ENCODE measurements at places on chromosomes 1 and 21. TPM values are rescaled to one million over a fixed set of nuclear protein-coding genes. Genes with fewer than 3 reads are reported as not detected.

GRCh38 chr21:36751383-36751782 is 52.5 kb downstream of the SIM2 start:
- no peak for DNase-seq

BSND gene
- not detected for total RNA-seq

DNA sequence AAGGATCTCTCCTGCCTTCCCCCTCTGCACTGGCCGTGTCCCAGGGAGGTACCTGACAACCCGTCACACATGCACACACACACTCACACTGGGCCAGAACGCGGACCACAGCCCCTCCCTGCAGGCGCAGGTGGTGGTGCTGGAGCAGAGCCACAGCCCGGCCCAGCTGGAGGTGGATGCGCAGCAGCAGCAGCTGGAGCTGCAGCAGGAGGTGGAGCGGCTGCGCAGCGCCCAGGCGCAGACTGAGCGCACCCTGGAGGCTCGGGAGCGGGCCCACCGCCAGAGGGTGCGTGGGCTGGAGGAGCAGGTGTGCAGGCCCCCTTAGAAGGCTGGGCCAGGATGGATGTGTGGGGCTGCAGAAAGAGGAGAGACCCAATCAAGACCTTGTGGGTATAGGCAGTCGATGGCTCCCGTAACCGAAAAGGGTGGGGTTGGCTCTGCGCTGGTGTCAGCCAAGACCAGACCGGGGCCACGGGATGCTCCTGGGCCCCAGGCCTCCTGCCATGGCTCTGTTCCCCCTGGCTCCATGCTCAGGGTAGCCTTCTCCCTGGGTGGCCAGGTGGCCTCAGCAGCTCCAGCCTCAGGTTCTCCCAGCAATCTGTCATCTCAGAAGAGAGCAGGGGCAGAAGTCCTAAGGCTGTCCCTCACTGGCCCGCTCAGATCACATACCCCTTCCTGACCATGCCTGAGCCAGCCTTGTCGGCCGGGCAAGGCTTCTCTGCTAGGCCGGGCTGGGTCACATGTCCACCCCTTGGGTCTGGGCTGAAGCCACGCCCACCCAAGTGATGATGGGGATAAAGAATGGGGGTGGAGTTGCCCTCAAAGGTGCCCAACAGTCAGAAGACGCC is 8.9 kb downstream of the MFAP2 start:
- DNase-seq: no peak

DNA sequence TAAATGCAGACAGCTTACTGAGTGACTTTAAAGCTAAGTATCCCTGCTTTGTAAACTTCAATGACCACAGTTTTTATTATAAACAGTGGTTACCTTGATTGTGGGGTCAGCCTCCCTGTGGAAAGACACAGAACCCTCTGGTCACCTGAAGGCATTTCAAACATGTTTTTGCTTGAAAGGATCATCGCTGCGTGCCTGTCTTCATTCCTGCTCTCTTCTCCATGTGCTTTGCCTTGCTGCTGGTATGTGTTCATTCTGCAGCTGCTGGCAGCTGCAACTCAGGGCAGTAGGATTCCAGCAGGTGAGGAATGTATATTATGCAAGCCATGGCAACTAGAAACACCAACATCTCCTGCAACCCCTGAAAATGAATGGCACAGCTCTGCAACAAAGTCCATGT is 81.0 kb upstream of the VAV3 start:
- peak; percentile 70 for DNase-seq

DNA sequence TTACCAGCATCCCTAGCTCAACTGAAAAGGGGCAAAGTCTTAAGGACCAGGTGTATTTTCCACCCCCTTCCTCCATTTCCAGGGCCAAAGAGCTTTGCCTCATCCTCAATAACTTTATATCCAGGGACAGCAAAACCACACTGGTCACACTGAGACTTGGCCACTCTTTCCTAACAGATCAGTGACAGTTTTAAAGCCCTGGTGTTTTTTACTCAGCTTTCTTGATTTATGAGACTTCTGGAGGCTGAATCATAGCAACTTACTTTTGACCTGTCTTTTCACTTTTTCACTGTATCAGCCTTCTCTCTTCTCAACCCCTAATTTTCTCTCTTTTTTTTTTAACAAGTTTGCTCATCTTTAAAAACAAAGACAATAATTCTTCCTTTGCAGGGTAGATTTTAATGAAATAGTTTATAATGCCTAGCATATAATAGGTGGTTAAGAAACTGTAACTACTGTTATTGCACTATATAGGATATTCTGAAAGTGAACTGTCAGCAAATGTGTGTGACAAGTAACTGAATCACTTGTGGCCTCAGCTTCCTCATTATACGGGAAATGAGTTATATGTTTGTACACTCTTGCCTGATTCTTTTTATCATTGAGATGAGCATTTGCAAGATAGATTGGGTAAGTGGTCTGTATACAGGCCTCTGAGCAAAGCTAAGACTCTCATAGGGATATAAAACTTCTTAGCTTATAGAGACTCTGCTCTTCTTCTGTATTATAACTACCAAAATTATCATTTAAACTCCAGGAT is 19.7 kb upstream of the DYNLT5 start:
- DNase-seq: peak; percentile 6

C1orf94 gene
- not detected for total RNA-seq

MRPL39 gene
- total RNA-seq: 26.2 TPM

- no peak for DNase-seq
Measured at GRCh38 chr1:82073659-82074058, 272.9 kb downstream of the ADGRL2 start.

ZNF648 gene
- 0.07 TPM for total RNA-seq

Measured in mammary epithelial cell (primary cell).